ENCODE measurements at places on chromosomes 4 and X.

DNA sequence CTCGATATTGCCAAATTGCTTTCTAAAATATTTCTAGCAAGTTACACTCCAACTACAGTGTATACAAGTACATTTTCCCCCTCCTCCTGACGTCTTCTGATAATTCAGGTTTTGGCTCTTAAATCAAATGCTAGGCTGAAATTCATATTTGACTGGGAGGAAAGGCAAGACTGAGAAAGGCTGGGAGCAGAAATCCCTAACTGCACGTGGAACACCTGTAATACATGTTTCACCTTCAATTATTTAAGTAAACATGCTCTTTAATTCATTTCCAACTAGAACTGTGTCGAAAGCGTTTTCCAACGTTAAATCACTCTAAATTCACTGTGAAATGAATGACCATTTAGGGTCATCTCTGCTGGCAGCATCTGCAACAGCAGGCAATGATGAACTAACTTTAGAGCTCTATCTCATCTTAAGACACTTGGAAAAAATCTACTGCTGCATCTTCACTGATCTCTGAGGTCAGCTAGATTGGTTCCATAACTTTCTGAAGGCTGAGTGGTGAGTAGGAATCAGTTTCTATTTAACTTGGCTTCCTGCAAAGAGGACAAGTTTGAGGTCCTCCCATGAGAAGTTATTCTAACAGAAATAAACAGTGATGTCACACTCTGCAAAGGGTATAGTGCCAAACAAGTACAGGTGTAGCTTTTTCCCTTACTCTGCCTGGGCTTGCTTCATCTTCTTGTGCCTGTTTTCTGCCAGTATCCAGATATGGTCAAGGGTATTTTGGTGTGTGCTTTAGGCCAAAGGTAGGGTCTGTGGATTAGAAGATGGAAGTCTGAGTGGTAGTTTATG is 144.3 kb upstream of the PAK3 start:
- DNase-seq, result peak; percentile 13

DNA sequence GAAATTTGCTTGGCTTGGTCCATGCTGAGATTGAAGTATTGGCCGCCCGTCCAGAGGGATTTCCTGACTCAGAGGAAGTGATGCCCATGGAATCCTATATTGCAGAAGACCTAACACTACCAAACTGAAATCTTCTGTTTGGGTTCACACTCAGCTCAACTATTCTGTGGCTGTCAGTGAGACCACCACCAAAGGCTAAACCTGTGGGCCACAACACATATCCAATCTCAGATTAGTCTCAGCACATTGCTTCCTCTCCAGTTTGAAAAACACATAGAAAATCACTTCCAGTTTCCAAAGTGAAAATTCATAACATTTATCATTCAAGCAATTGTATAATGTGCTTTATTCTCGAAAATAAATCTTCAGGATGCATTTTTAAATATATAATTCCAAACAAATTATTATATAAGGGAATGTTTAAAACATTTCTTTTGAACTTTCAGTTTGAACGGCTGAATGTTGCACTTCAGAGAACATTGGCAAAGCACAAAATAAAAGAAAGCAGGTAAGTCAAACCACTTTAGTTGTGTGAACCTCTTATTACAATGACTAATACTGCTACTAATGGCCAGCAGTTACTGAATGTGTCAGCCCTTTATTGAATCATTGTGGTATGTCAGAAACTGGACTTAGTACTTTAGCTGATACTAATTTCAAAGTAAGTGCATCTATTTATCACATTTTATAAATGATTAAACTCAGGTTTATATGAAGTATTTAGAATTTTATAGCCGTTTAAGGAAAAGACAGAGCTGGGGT is 37.0 kb downstream of the GUCY1A1 start:
- no peak for DNase-seq

GRCh38 chr4:28639747-28640146 is 1779.1 kb downstream of the STIM2 start:
- DNase-seq, result no peak

DNA sequence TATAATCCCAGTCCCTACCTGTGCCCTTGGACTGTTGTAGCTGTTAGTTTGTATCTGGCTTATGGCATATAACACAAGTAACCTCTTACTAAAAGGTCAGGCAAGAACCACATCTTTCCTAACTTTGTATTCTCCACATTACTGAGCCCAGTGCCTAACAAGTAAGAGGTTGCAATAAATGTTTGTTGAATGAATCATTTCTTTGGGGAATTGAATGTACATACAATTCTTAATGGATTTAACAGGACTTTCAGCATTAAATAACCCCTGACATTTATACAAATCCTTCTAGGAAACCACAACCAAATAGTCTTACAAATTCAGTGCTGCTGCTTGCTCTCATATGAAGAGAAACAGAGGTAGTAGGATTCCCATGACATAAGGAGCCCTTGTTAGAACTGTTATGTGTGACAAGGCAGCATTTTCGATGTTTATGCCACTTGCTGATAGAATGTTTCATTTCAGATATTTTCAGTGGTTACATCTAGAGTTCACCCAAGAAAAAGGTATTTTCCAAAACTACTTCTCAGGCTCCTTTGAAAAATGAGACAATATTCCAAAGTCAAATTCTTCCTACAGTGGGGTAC is 62.0 kb downstream of the MBNL3 start:
- no peak for DNase-seq

GRCh38 chr4:2417226-2417764 is 1.1 kb downstream of the ZFYVE28 start:
- DNase-seq, result peak; percentile 28

DNA sequence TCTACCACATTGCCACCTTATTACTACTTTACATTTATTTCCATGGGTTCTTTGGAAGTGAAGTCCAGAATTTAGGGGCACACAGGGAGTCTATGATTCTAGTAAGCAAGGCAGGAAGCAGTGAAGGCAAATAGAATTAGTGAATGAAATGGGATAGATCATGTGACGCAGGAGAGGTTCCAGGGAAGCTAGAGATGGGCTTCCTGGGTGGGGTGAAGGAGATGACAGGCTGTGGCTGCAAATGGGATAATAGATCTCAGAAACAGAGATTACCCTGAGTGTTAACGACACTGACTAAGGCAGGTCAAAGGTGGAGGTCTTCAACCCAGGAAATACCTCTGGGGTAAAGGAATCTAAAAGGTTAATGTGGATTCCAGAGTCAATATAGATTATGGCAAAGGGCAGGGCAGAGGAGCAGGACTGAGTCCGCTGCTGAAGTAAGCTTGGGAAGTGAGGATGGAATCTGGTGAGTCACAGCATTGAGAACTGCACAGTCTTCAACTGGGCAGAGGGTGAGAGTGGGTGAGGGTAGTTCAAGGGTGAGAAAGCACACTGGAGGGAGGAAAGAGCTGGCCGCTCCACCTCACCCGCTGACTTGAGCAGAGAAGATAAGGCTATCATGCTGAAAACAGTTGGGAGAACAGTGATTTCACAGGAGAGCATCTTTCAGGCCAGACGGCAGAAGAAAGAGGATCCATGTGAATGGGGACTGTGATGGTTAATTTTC is 70.8 kb downstream of the ANXA3 start:
- DNase-seq, result no peak

GRCh38 chr4:181181331-181181730 is 1061.9 kb upstream of the TENM3 start:
- peak; percentile 8 for DNase-seq

DNA sequence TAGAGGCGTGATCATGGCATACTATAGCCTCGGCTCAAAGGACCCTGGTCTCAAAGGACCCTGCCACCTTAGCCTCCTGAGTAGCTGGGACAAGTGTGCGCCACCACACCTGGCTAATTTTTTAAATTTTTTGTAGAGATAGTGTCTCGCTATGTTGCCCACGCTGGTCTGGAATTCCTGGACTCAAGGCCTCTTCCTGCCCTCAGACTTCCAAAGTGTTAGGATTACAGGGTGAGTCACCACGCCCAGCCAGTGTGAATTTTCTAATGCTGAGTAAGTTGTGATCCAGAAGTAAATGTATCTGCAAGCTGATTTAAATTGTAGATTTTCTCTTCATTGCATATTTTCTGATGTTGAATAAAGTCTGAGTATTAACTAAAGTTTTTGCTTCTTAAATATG is 2.6 kb upstream of the ZNF674 start:
- DNase-seq, result no peak

- peak; percentile 83 for DNase-seq
Observed at GRCh38 chr4:27176400-27176799, 315.8 kb downstream of the STIM2 start.

GRCh38 chrX:153926858-153927671 is 1.0 kb upstream of the ARHGAP4 start:
- peak; percentile 82 for DNase-seq

- DNase-seq, result no peak
Observed at GRCh38 chr4:147326591-147326990, 154.3 kb upstream of the EDNRA start.

DNA sequence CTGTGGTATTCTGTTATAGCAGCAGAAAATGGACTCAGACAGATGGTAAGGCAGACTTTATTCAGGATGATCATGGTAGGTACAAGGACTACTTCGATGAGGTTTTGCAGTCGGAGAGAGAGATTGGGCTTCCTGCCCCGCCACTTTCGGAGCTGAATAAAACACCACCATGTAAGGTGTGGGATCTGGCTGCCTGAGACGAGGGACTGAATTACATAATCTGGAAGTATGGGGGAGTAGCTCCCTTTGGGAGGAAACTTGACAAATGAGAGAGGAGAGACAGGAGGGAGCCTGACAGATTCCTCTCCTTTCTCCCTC is 255.5 kb upstream of the GATB start:
- no peak for DNase-seq

- DNase-seq, result no peak
Observed at GRCh38 chrX:108230574-108230973, 139.0 kb downstream of the ATG4A start.

DNA sequence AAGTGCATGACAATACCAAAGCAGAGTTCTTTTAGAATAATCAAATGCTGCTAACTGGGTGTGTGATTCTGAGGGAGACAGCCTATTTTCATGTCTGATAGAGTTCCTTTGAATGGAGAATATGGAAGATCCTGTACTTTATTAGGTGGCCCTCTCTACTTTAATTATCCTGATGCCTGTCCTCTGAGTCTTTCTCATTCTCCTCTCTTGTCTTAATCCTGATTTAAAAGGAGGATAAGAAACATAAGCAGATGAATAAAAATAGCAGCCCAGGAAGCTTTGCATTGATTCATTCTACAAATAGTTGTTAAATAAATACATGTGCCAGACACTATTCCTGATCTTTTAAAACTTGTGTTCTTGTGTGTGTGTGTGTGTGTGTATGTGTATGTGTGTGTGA is 387.3 kb downstream of the SPRY1 start:
- no peak for DNase-seq

DNA sequence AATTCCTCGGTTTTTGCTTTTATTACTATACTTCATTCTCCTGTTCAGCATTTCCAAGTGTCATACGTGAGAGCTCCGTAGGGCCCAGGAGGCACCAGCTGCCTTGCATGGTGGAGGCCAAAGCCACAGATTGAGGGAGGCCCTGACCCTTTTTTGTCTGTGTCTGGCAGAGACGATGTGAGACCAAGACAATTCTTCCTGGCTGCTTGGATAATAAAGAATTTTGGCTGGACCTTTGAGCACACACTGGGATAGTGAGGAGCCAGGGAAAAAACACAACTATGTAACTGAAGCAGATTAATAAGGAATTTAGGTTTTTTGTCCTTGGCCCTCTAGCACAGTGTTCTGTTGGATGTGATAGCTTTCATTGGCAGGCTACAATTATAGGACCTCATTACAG is 161.0 kb downstream of the CPXCR1 start:
- DNase-seq, result no peak

DNA sequence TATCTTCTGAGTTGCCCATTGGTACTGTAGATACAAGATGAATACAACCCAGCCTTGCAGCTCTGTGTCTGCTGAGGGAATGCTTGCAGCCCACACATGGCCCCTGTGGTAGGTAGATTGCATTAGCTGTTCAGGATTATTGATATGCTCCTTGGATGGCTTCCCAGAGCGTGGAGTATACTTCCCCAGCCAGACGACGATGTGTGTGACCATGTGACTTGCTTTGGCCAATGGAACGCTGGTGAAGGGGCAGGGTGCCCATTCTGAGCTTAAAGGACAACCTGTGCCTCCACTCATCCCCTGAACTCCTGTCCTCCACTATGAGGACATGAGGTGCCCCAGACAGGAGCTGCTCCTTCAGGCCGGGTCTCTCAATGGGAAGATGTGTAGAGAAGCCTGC is 23.9 kb upstream of the FGFBP2 start:
- no peak for DNase-seq

- DNase-seq, result no peak
Observed at GRCh38 chr4:112119353-112119783, 25.9 kb upstream of the FAM241A start.

GRCh38 chr4:57110640-57111511 is 691 bp upstream of the IGFBP7 start:
- peak; percentile 31 for DNase-seq

Measured in NCI-H69 (cell line).